ENCODE measurements at places on chromosomes 5 and 9. TPM values are rescaled to one million over a fixed set of nuclear protein-coding genes. Genes with fewer than 3 reads are reported as not detected.

DNA sequence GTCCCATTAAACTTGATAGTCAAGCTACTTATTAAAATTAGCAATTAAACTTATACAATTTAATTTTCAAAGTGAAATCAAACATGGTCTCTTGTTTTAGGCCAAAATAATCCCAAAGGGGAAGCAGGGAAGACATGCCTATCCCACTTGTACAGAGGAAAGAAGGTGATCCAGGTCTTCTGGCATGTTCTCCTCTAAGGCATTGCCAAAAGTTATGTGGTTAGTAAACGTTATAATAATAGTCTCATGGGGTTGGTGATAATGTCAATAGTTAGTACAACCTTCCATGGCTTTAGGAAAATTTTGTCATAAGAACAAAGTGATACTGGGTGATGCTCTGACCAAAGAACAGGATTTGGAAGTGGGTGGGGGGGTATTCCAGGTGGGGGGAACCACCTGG is 52.8 kb downstream of the ROR2 start:
- H3K27ac ChIP-seq: no peak overlapping the region
- no peak for DNase-seq
- no peak overlapping the region for H3K4me3 ChIP-seq
- no peaks in the 10 kb centered on the region for H3K36me3 ChIP-seq

- no peaks in the 10 kb centered on the region for H3K4me1 ChIP-seq
- H3K27ac ChIP-seq: no peak overlapping the region
- H3K36me3 ChIP-seq: no peaks in the 10 kb centered on the region
- no peak overlapping the region for H3K4me3 ChIP-seq
These were observed 200.4 kb downstream of the ARRDC3 start for GRCh38 chr5:91182763-91183162.

Gene C5
- total RNA-seq: 11.4 TPM

DNA sequence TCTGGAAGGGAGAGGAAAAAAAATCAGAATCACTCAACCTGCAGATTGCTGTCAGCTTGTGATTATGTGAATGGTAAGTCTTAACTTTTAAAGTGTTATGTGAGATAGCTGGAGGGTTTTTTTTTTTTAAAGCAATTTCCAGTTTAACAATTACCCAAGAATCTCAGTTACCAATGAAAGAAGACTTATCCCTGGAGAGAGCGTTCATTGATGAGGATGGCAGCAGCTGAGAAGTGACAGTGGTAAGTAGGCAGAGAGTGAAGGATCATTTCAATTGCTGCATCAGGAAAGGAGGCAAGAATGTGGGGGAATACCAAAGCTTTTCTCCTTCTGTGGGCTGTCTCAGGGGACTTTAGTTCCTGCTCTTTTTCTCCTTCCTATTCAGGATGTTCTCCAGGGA is 370.2 kb upstream of the C9orf72 start:
- H3K36me3 ChIP-seq: no peaks in the 10 kb centered on the region
- H3K4me3 ChIP-seq: no peak overlapping the region
- H3K27ac ChIP-seq: no peak overlapping the region
- no peaks in the 10 kb centered on the region for H3K4me1 ChIP-seq
- DNase-seq: no peak
- no peaks in the 10 kb centered on the region for H3K27me3 ChIP-seq

DNA sequence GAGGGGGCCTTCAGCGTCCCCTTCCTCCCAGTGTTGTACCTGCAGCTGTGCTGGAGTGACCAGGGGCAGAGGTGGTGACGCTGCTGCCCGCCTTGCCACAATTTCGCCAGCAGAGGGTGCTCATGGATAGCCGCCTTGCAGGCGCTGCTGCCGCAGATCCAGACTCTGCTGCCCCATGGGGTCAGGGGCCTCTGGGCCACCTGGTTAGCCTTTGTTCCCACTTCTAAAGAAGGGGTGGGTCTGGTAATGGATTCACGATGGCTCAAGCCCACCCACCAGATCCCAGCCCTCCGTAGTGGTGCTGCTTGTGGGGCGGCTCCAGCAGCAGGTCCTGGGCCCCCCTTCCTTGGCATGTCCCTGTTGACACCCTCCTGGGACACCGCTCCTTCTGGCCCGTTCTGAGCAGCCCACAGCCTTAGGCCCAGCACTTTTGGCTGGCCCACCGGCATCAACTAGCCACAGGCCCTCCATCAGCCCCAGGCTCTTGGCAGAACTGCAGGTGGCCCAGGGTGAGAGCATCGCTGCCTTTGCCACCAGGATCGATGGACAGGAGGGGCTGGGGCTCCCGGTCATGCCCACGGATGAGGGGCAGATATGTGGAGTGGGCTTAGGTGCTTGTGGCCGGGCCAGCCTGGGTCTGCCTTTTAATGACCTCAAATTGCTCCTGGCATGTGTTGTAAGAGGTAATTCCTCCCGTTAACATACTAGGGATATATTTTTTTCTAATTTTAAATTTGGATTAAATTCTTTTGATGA is 57.2 kb downstream of the COL5A1 start:
- H3K36me3 ChIP-seq: no peaks in the 10 kb centered on the region
- peak; percentile 91 for DNase-seq
- H3K4me3 ChIP-seq: no peak overlapping the region
- H3K27ac ChIP-seq: no peak overlapping the region
- no peaks in the 10 kb centered on the region for H3K4me1 ChIP-seq

Gene QRFP
- total RNA-seq: not detected

DNA sequence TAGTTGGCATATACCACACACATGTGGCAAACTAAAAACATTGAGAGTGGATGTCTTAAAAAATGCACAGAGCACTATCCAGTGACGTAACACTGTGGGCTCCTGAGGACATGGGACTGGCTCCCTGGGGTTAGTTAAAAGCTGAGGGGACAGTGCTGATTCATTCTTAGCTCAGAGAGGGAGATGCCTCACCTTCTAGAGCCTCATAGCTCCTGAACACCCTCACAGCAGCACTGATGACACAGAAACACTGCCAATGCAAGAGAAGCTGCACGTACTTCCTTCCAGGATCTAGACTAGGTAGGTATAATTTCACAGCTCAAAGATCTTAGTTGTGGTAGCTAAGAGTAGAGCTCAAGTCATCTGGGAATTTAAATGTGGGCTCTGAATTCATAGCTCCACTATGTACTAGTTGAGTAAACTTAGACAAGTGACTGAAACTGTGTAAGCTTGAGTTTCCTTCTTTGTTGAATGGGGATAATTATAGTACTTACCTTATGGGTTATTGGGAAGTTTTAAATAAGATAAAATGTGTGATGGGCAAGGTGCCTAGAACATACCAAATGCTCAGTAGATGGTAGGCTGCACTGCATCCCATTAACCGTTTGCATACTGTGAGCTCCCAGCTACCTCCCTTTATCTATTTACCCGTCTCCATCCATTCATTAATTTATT is 279.9 kb downstream of the ASTN2 start:
- DNase-seq: no peak
- no peak overlapping the region for H3K4me3 ChIP-seq
- H3K36me3 ChIP-seq: no peaks in the 10 kb centered on the region
- H3K27me3 ChIP-seq: no peaks in the 10 kb centered on the region
- H3K4me1 ChIP-seq: no peaks in the 10 kb centered on the region

Gene BTNL8
- total RNA-seq: 0.30 TPM

Gene TOR1A
- 29.0 TPM for total RNA-seq

DNA sequence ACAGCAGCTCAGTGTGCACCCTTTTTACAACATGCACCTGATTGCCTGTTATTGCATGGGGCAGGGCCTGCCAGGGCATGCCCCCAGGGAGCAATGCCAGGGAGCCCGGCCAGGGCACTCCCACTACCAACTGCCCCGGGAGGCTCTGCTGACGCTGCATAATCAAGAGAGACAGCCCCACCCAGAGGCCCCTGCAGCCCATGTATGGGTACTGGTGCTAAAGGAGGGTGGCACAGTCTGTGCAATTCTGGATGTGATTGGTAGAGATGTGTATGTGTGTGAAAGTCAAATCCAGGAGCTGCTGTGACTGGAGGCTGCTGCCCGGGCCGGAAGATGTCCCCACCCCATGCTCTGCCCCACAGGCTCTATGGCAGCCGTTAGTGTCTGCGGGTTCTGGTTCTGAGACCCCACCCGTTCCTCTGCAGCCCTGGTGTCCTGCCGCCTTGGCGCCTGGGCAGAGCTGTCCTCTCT is 3.9 kb upstream of the NEURL1B start:
- DNase-seq: peak; percentile 34
- no peaks in the 10 kb centered on the region for H3K36me3 ChIP-seq
- no peak overlapping the region for H3K4me3 ChIP-seq

DNA sequence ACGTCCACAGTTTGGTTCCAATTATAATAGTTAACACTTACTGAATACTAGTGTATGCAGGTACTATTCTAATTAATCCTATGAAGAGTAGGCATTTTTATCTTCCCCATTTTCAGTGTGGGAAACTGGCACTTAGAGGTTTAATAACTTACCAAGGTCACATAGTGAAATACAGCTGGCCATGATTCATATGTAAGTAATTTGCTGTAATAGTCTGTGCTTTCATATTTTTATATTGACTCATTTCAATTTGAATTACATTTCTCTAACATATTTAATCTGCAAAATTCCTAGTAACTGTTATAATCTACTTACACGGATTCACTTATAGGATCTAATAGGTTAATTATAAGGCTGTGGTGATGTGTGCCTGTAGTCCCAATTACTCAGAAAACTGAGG is 19.4 kb downstream of the CCNH start:
- H3K4me3 ChIP-seq: no peak overlapping the region
- no peak for DNase-seq
- H3K4me1 ChIP-seq: no peaks in the 10 kb centered on the region
- H3K27ac ChIP-seq: peak overlapping the region; percentile 71
- H3K27me3 ChIP-seq: no peaks in the 10 kb centered on the region

GRCh38 chr5:117027384-117027783 is 452.8 kb upstream of the SEMA6A start:
- H3K27ac ChIP-seq: no peak overlapping the region
- no peak overlapping the region for H3K4me3 ChIP-seq
- no peaks in the 10 kb centered on the region for H3K36me3 ChIP-seq
- DNase-seq: no peak
- H3K27me3 ChIP-seq: no peaks in the 10 kb centered on the region

Gene TEK
- total RNA-seq: 26.0 TPM

GRCh38 chr9:17761984-17762676 is 183.3 kb downstream of the SH3GL2 start:
- no peak overlapping the region for H3K27ac ChIP-seq
- no peaks in the 10 kb centered on the region for H3K4me1 ChIP-seq
- DNase-seq: no peak
- no peak overlapping the region for H3K4me3 ChIP-seq
- peaks cover 3% of the 10 kb centered on the region for H3K27me3 ChIP-seq
- no peaks in the 10 kb centered on the region for H3K36me3 ChIP-seq

DNA sequence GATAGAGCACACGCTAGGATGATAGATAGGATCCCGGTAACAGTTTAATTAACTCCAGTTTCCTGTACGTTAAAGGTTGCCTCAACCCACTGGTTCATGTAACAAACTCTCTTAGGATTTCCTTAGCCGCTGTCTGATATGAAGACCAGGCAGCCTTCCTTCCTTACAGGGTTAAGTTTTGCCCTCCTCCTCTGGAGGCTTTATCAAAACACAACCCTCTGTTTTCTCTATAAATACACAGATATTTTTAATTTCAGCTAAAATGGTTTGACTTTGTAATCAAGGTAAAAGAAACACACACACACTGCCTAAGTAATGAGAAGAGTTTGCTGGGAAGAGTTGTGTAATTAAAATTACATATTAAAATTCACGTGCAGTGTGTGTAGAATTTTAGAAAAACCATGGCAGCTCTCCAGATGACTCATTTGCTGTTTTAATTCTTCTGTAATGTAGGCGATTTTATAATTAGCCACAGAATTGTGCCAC is 369.8 kb downstream of the CSNK1G3 start:
- H3K27ac ChIP-seq: no peak overlapping the region
- H3K4me1 ChIP-seq: no peaks in the 10 kb centered on the region
- H3K4me3 ChIP-seq: no peak overlapping the region
- no peak for DNase-seq
- no peaks in the 10 kb centered on the region for H3K27me3 ChIP-seq

GRCh38 chr5:150636391-150637244 is 3.8 kb upstream of the SYNPO start:
- H3K36me3 ChIP-seq: peaks cover 4% of the 10 kb centered on the region
- H3K4me1 ChIP-seq: peaks cover 6% of the 10 kb centered on the region
- peak overlapping the region; percentile 79 for H3K27ac ChIP-seq
- peak; percentile 92 for DNase-seq
- no peaks in the 10 kb centered on the region for H3K27me3 ChIP-seq

DNA sequence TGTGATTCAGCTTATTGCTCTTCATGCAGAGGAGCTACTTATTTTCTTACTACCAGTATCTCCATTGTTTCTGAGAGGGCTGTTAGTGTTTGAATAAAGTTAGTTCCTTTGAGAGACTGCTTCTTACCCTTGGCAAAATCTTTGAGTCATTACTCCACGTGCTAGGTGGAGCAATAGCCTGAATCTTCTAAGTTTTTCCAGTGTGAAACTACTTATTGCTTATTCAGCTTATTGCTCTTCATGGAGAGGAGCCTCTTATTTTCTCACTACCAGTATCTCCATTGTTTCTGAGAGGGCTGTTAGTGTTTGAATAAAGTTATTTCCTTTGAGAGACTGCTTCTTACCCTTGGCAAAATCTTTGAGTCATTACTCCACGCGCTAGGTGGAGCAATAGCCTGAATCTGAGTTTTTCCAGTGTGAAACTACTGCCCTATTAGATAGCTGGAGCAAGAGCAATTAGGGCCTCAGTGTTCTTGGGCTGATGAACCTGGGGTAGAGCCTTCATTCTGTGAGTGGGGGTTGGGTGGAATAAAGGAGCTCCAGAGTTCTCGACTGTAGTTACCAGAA is 41.9 kb downstream of the GPBP1 start:
- H3K27me3 ChIP-seq: no peaks in the 10 kb centered on the region
- no peak overlapping the region for H3K4me3 ChIP-seq
- no peak overlapping the region for H3K27ac ChIP-seq
- no peaks in the 10 kb centered on the region for H3K4me1 ChIP-seq
- DNase-seq: no peak
- H3K36me3 ChIP-seq: no peaks in the 10 kb centered on the region

Gene CDO1
- 11.6 TPM for total RNA-seq

GRCh38 chr5:82603033-82603987 is 325.2 kb upstream of the RPS23 start:
- no peak overlapping the region for H3K27ac ChIP-seq
- no peak for DNase-seq
- no peaks in the 10 kb centered on the region for H3K27me3 ChIP-seq

DNA sequence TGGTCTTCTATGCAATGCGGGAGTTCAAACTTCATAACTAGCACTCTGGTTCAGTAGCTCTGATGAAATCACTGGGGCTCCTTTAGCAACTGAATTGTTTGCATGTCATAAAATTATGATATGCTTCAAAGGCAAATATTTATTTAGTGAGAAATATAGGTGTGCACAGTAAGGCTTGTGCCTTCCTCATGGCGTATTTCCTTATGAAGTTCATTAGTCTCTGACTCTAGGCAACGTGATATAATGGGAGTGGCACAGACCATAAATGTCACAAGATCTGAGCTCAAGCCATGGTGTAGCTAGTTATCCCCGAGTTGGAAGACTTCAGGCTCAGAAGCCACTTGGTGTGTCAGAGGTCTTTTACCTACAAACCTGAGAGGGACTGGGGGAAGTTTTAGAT is 35.5 kb downstream of the PIP5K1B start:
- no peaks in the 10 kb centered on the region for H3K27me3 ChIP-seq
- no peak for DNase-seq
- H3K4me3 ChIP-seq: no peak overlapping the region
- no peaks in the 10 kb centered on the region for H3K36me3 ChIP-seq

GRCh38 chr5:571791-572190 is 40.3 kb upstream of the CEP72 start:
- DNase-seq: no peak
- H3K27me3 ChIP-seq: no peaks in the 10 kb centered on the region
- no peak overlapping the region for H3K27ac ChIP-seq

Gene FOXD1
- total RNA-seq: 9.9 TPM

Gene PCDHA1
- not detected for total RNA-seq

GRCh38 chr5:17185773-17186172 is 31.7 kb upstream of the BASP1 start:
- H3K4me1 ChIP-seq: no peaks in the 10 kb centered on the region
- no peak overlapping the region for H3K4me3 ChIP-seq
- H3K36me3 ChIP-seq: no peaks in the 10 kb centered on the region
- H3K27ac ChIP-seq: no peak overlapping the region
